ENCODE measurements at places on chromosomes 2 and 18.

DNA sequence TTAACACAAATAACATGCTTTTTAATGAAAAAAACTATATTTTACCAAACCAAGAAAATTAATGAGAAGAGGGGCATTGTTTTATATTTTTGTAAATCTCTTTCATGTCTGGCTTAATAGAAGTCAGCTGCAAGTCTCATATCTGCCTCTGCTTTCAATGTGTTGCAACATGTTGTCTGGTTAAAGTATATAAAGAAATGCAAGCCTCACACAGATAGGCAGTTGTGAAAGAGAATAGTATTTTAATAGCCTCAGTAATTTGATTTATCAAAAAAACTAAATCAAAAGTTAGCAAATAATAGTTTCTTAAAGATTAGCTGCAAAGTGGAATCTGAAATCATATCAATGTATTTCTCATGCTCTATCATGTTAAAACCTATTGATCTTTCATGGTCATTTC, 52.9 kb upstream of the NCOA1 start:
- no peak for DNase-seq

DNA sequence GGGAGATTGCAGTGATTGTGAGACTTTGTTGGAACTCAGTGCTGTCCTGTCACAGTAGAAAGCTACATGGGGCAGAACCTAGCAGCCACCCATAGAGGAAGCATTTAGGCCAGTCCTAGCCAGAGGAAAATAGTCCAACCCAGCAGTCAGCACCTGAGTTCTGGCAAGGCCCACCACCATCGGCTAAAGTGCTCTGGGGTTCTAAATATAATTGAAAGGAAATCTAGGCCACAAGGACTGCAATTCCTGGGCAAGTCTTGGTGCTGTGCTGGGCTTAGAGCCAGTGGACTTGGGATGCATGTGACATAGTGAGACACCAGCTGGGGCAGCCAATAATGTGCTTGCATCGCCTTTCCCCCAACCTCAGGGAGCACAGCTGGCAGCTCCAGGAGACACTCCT, 28.9 kb upstream of the ACTR2 start:
- DNase-seq, result no peak

DNA sequence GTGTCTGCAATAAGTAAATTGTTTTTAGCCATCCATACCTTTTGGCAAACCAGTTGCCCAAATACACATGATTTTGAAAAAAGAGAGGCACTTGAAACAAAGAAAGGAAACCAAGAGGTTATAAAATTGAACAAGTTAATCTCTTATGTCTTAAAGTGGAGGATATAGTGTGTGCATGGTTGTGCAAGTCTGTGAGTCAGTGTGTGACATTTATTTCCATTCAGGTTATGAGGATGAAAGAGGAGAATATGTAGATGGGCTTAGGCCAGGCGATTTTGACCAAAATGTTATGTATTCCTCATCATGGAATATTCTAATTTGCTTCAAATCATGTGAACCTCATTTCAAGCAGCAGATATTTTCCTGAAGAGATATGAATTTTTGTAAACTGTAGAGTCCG, 123.3 kb downstream of the SETBP1 start:
- DNase-seq, result no peak

DNA sequence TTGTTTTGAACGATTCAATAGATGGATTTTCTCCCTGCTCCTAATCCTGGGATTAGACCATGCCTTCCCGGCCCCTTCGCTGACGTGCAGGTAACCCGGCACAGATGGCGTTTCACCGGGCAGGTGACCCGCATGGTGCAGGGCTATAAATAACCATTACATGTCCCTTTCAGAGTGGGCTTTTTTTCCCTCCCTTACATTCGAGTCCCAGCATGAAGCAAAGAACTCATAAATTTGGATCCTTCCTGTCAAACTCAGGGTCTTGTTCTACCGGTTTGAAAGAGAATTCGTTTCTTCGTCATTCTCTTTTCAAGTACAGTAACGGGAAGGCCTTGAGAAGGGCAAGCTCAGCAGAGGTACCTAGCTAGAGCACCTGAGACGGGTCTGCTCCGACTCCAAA, 46.1 kb downstream of the EDAR start:
- no peak for DNase-seq

GRCh38 chr18:10354241-10354811, 100.1 kb upstream of the APCDD1 start:
- no peak for DNase-seq

DNA sequence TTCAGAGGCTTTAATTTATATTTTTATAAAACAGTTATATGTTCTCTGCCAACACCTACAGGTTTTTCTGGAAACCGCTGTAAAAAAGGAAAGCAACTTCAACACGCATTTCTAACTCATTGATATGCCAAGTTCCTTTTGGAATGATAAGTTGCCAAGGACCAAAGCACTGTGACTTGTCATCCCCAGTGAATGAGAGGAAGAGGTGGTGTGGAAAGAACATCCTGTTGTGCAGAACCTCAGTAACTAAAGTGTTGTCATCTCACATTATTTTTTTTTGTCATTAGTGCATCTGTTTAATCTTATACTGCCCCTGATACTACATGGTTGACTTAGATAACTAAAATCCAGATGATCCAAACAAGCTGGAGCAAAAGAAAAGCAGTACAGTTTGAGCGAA, 96.0 kb upstream of the NEUROD1 start:
- no peak for DNase-seq

DNA sequence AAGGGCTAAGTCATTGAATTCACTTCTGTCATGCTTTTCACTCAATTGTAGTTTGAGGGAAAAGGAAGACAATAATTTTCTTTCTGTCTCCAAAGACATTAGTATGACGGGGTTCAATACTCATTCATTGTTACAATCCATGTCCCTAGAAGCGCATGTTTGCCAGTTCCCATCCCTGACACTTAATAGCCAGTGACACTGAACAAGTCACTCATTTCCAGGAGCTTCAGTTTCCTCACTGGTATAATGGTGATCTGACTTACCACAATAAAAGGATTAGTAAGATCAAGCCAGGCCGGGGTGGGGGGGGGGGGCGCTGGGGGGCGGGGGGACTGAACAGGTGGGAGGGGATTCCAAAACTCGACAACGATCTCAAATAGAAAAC, 144.8 kb upstream of the MAP3K20 start:
- DNase-seq, result no peak

DNA sequence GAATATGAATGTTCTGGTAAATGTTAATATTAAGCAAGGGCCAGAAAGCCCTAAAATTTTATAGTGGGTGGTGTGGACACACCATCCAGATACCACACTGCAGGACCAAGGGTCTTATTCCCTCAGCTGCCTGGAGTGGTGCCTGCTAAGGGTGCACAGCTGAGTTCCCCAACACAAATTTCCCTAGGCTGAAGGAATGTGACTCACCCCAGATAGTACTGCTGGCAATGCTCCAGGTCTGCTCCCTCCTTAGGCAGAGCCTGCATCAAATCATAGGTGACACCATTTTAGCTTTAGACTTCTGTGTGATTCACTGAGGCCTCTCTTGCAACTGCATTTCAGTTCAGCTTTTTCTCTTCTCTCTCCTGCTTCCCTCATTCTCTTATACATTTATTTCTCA, 321.1 kb downstream of the SATB2 start:
- DNase-seq, result peak; percentile 19

DNA sequence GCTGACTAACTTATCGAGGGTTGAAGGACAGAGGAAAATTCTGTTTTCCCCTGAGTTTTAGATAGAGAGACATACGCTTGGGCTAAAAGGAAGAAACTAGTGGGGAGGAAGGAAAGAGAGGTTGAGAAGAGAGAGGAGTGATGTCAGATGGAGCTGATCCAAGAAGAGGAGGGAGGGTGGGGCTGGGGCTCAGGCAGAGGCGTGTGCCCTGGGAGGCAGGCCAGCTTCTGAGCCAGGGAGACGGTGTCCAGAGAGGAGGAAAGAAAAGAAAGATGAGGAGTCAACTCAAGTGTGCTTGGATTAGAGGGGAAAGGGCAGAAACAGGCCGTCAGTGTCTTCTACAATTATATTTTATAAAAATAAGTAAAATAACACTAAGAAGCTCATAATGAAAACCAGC, 56.2 kb downstream of the EMILIN2 start:
- no peak for DNase-seq

GRCh38 chr2:12180031-12180430, 433.6 kb downstream of the LPIN1 start:
- DNase-seq, result no peak

- DNase-seq, result no peak
Observed at GRCh38 chr2:28161466-28161865, 231.2 kb upstream of the FOSL2 start.

DNA sequence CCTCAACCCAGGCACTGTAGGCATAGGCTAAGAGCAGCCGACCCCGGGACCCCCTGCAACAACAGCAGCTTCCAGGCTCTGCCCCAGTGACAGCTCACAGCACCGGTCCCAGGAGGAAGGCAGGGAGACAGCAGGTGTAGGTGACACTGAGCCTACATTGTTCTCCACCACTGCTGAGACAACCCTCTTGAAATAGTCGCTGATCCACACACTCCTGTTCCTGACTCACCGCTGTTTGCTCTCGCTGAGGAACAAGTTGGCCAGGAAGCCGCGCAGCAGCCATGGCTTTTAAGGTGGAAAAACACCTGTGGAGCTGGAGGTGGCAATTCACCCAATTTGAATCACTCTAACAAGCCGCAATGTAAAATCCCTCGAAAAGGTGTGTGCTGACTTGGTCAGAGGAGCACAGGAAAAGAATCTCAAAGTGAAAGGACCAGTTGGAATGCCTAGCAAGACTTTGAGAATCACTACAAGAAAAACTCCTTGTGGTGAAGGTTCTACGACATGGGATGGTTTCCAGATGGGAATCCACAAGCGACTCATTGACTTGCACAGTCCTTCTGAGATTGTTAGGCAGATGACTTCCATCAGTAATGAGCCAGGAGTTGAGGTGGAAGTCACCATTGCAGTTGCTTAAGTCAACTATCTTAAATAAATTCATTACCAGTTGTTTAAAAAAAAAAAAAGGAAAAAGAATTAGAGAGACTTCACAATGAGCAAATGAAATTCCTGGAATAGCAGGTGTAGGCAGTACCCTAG, 167.5 kb downstream of the ARL4C start:
- no peak for DNase-seq

DNA sequence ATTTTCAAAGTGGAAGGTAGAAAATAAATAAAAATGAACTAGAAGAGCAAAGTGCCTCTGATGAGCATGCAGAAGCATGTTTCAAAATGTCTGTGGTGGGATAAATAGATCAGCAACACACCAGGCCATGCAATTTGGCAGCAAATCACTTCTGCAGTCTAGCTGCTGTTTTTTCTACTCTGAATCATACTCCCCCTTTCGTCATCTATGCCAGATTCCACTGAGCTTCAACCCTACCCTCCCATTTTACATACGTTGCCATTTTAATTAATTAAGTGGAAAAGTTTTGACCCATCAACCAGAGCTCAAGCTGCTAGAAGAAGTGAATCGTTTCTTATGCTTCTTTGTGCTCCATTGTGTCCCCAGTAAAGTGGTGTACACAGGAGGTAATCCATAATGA, 79.3 kb downstream of the NRXN1 start:
- DNase-seq, result no peak

DNA sequence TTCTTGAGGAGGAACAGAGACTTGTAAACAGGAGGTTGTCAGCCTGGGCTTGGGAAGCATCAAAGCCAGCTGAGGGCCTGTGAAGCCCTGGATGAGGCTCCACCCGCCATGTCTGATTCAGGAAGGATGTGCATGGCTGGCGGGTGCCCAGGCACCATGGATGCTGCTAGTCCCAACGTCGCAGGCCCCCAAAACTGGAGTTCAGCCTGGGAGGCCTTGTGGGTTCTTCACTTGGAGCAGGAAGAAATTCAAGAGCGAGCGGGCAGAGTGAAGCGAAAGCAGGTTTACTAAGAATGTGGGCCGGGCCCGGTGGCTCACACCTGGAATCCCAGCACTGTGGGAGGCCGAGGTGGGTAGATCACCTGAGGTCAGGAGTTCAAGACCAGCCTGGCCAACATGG, 12.1 kb upstream of the PXDN start:
- no peak for DNase-seq

- DNase-seq, result no peak
Observed at GRCh38 chr18:24372279-24372872, 25.2 kb downstream of the OSBPL1A start.

DNA sequence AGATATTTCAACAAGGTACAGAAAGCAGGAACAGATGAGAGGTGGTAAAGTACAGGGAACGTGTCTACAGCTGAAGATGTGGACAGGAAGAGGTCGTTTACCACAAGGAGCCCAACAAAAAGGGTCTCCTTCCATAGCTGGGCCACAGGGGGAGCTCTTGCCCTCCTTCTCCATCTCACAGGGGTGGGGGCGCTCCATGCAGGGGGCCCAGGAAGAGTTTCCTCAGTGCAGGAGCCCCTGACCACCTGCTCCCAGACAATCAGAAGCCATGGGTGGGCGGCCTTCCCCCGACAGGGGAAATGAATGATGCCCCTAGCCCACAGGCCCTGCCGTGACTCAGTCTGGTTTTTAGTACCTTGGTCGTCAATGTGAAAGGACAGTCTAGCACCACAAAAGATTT, 163.6 kb upstream of the ZNF516 start:
- DNase-seq, result no peak

- no peak for DNase-seq
Observed at GRCh38 chr2:43736637-43737036, 37.2 kb upstream of the DYNC2LI1 start.

- DNase-seq, result no peak
Observed at GRCh38 chr18:39421276-39421675, 1855.7 kb upstream of the CELF4 start.

DNA sequence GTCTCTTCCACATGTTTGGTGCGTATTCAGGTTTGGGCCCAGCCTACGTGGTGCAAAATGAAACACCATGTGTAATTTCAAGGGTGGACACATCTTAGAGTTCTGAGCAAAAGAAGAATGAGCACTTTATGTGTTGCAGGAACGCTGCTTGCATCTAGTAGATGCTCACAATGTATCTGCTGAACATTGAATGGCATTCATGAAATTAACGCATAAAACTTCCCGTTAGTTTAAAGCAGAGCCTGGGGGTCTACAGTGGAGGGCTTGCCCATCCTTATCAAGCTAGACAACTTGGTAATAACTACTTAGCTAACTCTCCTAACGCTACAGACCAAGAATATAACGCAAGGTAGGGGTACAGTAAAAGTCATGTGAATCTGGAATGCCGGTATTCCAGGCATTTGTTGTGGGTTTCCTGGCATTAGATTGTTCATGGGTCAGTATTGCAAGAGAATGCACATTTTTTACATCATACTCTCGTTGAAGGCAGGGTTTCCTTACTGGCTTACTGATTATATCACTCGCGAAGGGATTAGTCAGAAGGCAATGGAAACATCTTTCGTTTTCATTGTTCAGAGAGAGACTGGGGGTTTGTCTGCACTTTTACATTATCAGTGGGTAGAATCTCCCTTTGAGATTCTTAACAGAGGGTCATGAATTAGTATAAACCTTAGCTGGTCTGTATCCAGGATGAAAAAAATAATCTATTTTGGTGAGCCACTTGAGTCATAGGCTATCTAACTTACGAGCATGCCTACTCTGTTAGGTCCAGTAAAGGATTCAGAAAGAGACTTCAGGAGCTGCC, 229.5 kb upstream of the EPAS1 start:
- DNase-seq, result peak; percentile 78

GRCh38 chr2:218074031-218074430, 5.0 kb downstream of the RUFY4 start:
- peak; percentile 45 for DNase-seq

GRCh38 chr2:56729212-56729611, 545.4 kb downstream of the CCDC85A start:
- no peak for DNase-seq

- DNase-seq, result peak; percentile 24
Observed at GRCh38 chr2:195532628-195533271, 124.3 kb upstream of the SLC39A10 start.
